ENCODE measurements at places on chromosomes 11 and 22. TPM values are rescaled to one million over a fixed set of nuclear protein-coding genes. Genes with fewer than 3 reads are reported as not detected.

The ZP1 gene
- not detected for total RNA-seq

The RTCB gene
- 79.1 TPM for total RNA-seq

The OR2AG2 gene
- total RNA-seq = not detected

The CDC42EP2 gene
- 13.8 TPM for total RNA-seq

The CRYBB2 gene
- total RNA-seq = not detected

The GNG3 gene
- not detected for total RNA-seq

The CASP12 gene
- total RNA-seq = not detected

The MUC6 gene
- not detected for total RNA-seq

The TMPRSS4 gene
- 0.12 TPM for total RNA-seq

The SCN2B gene
- not detected for total RNA-seq

The CARNS1 gene
- 0.16 TPM for total RNA-seq

The PMM1 gene
- total RNA-seq = 29.0 TPM

The NNMT gene
- 222 TPM for total RNA-seq

The SEC14L6 gene
- total RNA-seq = not detected

The HBB gene
- not detected for total RNA-seq

The DEFB131B gene
- not detected for total RNA-seq

The SCGB1D2 gene
- total RNA-seq = not detected

The SLC15A3 gene
- not detected for total RNA-seq

The RANBP1 gene
- total RNA-seq = 284 TPM

The CBX6 gene
- 31.3 TPM for total RNA-seq

The HTR3B gene
- total RNA-seq = not detected

The SLC1A2 gene
- total RNA-seq = 0.35 TPM

The LRRC56 gene
- total RNA-seq = 0.87 TPM

The PVALB gene
- not detected for total RNA-seq

The DNAJB13 gene
- total RNA-seq = not detected

The GTSE1 gene
- 32.4 TPM for total RNA-seq

The C11orf91 gene
- total RNA-seq = 1.3 TPM

The LRRC32 gene
- 0.46 TPM for total RNA-seq

The GAB4 gene
- not detected for total RNA-seq

The MFRP gene
- not detected for total RNA-seq

The NAV2 gene
- 19.5 TPM for total RNA-seq

The COX8A gene
- total RNA-seq = 974 TPM

The FAM180B gene
- not detected for total RNA-seq

The OR56B4 gene
- not detected for total RNA-seq

The OR10D3 gene
- not detected for total RNA-seq

The PAX6 gene
- 0.90 TPM for total RNA-seq

The MN1 gene
- total RNA-seq = 2.9 TPM

The RTN4RL2 gene
- total RNA-seq = 129 TPM

The ANO3 gene
- total RNA-seq = not detected

The FLRT1 gene
- total RNA-seq = not detected

The OR51I1 gene
- total RNA-seq = not detected

The PRSS23 gene
- total RNA-seq = 450 TPM

The APOL3 gene
- 0.45 TPM for total RNA-seq

The ABCC8 gene
- 1.6 TPM for total RNA-seq

The MS4A14 gene
- not detected for total RNA-seq

The IL18 gene
- total RNA-seq = 94.3 TPM

The PLEKHA7 gene
- 21.4 TPM for total RNA-seq

The TCIRG1 gene
- total RNA-seq = 167 TPM

The TRIM6 gene
- total RNA-seq = 8.9 TPM

The CCS gene
- 30.2 TPM for total RNA-seq

The TECTA gene
- 0.03 TPM for total RNA-seq

Data from A549 treated with RU486 at 1 μM for 4 hours (cell line).